Activated CD4-positive, alpha-beta T cell treated with anti-CD3 and anti-CD28 coated beads, Interleukin-2, amount 10 ng/mL, durations not matched to agents 24 days and 14 days (primary cell): ENCODE measurements at places on chromosomes 6 and 20. TPM values are rescaled to one million over a fixed set of nuclear protein-coding genes. Genes with fewer than 3 reads are reported as not detected.
A peak's percentile ranks its signal among the peaks of the same experiment; 100 is the strongest.

GABRR2 gene
- total RNA-seq: 0.19 and 1.0 TPM in 2 replicates

THBS2 gene
- total RNA-seq: not detected in 2 replicates

GRCh38 chr6:7050872-7051779 is 56.6 kb upstream of the RREB1 start:
- DNase-seq: peak; percentile 74

DNA sequence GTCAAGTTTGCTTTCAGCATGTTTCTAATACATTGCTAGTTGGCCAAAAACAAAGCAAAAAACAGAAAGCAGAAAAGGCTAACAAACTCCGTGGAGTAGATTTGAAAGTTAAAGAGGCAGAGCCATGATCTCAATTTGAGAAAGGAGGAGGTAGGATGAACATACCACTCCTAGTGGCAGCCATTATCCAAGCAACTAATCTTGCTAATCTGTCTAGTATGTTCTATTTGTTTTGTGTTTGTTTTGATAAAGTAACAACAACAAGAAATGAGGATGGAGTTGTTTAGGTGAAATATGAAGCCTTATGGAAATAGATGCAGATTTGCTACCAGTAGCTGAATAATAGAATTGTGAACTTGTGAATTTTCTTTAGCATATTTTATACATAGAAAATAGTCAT is 295.5 kb upstream of the PRDM1 start:
- DNase-seq: no peak

DNA sequence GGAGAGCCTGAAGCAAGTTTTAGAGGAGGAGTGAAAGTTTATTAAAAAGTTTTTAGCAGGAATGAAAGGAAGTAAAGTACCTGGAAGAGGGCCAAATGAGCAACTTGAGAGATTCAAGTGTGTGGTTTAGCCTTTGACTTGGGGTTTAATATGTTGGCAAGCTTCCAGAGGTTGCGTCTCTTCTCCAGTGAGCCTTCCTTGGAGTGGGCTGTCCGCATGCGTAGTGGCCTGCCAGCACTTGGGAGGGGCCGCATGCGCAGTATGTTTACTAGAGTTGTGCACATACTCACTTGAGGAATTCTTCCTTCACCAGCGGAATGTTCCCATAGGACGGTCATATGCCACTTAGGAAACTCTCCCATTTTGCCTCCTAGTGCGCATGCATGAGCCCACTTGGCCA is 235.2 kb downstream of the ALDH8A1 start:
- no peak for DNase-seq

DNA sequence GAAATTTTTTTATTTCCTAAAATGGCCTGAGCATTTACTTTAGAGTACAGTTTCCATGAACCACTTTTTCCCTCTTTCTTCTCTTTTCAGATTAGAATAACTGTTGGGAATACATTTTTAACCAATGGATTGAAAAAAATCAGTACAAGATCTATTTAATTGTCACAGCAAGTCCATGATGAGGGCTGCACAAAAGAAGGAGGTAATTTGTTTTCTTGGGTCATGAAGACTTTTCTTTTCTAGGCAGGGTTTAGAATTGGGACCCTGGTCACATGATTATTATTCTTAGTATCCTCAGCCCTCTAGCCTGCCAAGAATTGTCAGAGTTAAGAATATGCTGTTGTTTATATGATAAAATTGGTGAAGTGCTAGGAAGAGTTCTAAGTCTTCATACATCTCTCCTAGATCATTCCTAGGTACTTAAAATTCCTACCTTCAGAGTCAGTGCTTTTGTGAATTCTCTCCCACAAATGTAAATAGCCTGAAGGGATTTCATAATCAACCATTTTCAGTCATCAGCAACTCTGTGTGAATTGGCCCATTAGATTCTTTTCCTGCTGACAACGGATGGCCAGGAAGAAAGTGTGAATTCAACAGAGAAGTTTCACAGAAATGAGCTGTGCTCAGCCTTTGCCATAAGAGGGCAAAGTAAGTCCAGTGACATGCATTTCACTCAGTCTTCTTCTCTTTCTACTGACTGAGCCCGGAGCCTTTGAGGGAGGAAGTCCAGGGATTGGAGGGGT is 32.4 kb upstream of the TPBG start:
- DNase-seq: no peak

CPNE5 gene
- total RNA-seq: 0.31 and 0.65 TPM in 2 replicates

GRCh38 chr6:158058171-158058651 is 76.5 kb downstream of the SYNJ2 start:
- no peak for DNase-seq

CLVS2 gene
- not detected in 2 replicates for total RNA-seq

GRCh38 chr6:136351518-136352110 is 62.0 kb upstream of the BCLAF1 start:
- no peak for DNase-seq

NCR2 gene
- not detected in 2 replicates for total RNA-seq
